SW 1271 (cell line): ENCODE measurements at places on chromosomes 3 and 15.

DNA sequence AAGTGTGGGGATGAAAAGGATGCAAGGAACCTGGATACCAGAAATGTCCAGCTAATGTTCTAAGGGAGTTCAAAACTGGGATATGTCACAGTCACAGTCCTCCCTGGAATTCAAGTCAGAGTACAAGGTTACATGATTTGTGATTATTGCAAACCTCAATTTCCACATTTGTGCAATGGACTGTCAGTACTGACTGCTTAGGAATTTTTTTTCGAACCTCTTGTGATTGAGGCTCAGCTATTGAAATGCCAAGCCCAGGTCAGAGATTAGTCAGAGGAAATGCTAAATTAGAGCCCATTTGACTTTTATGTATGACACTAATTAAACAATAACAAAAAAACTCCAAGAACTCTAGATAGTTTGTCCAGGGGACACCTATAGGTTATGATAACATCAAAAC is 210.2 kb downstream of the THSD4 start:
- peak; percentile 35 for DNase-seq

GRCh38 chr15:46946953-46947352 is 770.4 kb upstream of the SEMA6D start:
- no peak for DNase-seq

DNA sequence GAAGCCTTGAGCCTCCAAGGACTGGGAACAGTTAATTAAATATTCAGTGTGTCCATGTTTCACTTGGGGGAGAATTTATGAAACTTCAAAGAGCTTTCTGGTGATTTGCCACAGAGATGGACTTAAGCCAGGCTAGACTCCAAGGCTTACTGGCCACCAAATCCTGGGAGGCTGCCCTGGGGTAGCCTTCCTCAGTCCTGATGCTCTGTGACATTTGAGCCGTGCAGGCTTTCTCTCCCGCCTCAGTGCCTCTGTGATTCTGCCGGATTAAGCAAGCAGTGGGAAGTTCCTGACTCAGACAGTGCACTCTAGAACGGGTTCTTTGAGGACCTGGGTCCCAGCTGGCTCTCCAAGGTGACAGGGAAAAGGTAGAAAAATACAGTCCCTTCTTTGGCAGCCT is 314.7 kb upstream of the ICE2 start:
- no peak for DNase-seq

DNA sequence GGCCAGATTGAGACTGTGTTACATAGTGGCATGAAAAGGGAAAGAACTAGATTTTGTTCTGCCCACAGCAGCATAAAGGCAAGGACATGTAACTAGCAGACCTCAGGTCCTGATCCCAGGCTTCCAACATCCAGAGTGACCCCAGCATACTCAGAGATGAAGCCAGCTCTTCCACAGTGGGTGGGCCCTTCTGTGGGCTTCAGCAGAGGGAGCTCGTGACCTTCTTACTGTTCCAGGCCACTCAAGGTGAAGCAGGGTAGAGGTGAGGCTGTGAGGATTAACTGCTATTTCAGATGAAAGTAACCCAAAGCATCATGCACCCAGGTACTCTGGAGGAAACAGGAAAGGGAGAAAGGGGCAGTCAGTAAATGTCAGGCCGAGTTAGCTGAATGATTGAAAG is 905 bp upstream of the SLC24A1 start:
- no peak for DNase-seq

GRCh38 chr3:172658344-172659245 is 52.3 kb downstream of the NCEH1 start:
- peak; percentile 97 for DNase-seq

DNA sequence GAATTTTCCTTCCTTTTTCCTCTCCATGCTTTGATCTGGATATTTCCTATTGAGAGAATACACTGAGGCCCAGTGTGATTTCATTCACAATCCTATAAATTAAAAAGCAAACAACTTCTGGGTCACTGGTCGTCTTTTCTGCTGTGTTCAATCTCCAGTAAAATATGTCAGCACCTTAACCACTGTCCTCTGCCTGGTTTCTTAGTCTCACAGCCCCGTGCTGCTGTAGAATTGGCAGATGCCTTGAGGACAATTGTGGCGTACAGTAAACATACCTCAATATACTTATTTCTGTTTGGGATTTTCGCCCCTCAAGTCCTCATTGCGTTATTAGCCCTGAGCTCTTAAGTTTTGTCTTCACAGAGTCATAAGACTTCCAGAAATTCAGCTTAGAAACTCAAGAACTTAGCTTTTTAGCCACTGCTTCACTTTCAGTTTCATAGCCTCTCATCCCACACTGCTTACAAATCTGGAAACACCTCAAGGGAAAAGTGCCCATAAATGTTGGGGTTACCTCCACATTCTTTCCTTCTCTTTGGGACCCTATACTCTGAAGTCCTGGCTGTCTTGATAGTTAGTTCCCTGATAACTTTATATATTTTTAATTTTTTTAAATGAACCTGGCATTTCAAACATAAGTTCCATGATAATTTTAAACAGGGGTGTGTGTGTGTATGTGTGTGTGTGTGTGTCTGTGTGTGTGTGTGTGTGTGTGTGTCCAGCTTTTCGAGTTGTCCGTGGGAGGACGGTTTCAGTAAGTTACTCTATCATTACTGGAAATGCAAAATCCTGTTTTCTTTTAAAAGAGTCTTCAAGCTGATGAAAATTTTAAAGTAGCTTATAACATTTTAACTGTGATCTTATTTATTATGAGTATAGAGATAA is 238.4 kb upstream of the CTDSPL start:
- no peak for DNase-seq

- DNase-seq, result no peak
Measured at GRCh38 chr3:87350367-87351199, 74.2 kb upstream of the POU1F1 start.

- DNase-seq, result no peak
Measured at GRCh38 chr3:34381243-34381642, 582.8 kb downstream of the PDCD6IP start.

GRCh38 chr15:44537735-44538240 is 841 bp downstream of the EIF3J start:
- DNase-seq, result no peak
